ENCODE measurements at places on chromosomes 16 and 17.

DNA sequence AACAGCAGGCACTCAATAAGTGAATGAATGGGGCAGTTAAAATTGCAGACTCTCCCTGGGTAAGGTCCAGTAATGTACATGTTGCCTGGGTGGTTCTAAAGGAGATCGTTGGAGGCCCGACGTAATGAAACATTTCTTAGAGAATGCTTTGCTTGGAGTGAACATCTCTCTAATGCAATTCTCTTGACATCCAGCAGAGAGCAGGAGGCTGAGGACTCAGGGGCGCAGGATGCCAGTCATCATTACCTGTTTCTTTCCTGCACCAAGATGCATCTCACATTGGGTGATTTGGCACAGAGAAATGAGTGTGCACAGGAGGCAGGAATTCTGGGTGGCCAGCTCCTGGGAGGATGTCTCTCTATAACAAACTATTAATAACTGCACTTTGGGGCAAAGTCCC lies 130.3 kb upstream of the RBBP6 start:
- DNase-seq = no peak

GRCh38 chr17:30808785-30809286 lies 15.7 kb downstream of the CRLF3 start:
- peak; percentile 78 for DNase-seq

DNA sequence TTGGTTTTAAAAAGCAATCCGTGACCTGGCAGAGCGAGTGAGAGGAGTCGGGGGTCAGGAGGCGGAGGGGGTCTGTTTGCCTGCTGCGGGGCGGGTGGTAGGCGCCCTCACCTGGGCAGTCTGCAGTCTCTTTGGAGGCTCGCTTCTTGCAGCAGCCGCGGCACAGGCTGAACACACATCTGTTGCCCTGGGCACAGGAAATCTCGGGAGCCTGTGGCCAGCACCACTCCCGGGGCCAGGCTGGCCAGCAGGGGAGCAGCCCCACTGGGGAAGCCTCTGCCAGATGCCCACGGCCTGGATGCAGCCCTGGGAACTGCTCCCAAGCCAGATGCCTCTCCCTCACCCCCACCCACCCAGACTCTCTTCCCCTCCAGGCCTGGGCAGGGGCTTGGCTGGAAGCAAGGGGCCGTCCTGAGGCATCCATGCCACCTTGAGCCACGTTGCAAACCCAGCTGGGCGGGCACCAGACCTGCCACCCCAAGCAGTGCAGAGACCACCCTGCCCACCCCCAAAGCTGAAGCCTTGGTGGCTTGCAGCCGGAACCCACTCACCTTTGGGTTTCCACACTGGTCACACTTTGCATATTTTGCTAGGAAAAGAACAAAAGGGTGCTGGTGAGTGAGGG lies 6.6 kb downstream of the GPS1 start:
- DNase-seq = no peak

DNA sequence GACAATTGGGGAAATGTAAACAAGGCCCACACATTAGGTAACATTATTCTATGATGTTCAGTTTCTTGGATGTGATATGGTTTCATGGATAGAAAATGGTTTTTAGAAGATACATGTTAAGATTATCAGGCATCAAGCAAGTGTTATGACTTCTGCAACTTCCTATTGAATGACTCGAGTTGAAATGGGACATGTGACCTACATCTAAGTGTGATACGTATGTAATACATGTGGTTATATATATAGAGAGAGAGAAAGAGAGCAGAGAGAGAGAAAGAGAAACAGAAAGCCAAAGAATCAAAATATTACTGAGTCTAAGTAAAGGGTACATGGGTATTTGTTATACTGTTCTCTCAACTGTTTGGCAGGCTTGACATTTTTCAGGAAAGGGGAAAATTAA lies 1.7 kb downstream of the TMEM170A start:
- DNase-seq = peak; percentile 55

DNA sequence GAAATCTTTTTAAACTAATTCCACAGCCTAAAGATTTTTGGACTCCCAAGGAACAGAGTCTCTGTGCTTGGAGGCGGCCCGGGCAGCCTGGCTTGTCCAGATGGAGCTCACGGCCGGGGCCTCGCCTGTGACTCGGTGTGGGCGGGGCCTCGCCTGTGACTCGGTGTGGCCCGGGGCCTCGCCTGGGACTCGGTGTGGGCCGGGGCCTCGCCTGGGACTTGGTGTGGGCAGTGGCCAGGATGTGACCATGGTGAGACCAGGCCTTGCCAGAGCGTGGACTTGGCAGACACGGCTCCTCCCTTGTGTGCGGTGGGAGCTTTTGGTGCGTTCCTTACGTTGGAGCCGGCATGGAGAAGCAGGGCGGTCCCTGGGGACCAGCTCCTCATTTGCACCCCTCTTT lies 92.3 kb downstream of the METRNL start:
- no peak for DNase-seq

DNA sequence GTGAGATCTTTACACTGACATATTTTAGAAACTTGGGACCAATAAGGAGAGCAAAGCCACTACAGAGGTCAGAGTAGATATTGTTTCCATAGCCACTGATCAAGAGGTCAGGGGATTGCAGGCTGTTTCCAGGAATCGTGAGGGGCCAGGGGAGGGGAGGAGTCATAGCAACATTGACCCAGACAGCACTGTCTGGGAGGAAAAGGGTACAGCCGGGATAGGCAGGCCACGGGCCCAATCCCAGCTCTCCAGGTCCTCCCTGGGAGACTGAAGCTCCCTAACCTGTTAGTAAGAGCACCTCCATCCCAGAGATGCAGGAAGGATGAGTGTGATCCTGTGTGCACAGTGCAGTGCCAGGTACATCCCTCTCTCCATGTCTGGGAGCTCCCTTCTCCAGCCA lies 48.5 kb upstream of the TMEM132E start:
- DNase-seq = no peak

DNA sequence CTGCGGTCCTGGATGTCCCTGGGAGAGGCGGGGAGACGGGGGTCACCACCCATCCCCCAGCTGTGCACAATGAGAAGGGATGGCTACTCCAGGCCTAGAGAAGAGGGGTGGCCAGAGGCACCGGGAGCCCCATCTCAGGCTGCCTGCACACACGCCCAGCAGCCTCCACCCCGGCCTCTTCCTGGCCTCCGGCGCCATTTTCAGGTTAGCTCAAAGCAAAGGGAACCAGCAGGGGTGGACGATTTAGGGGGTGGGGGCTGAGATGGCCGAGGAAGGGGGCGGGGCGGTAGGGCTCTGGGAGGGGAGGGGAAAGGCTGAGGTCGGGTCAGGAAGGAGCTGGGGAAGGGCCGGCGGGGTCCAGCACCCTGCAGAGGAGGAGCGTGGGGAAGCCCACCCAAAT lies 42.8 kb downstream of the SRCIN1 start:
- no peak for DNase-seq

DNA sequence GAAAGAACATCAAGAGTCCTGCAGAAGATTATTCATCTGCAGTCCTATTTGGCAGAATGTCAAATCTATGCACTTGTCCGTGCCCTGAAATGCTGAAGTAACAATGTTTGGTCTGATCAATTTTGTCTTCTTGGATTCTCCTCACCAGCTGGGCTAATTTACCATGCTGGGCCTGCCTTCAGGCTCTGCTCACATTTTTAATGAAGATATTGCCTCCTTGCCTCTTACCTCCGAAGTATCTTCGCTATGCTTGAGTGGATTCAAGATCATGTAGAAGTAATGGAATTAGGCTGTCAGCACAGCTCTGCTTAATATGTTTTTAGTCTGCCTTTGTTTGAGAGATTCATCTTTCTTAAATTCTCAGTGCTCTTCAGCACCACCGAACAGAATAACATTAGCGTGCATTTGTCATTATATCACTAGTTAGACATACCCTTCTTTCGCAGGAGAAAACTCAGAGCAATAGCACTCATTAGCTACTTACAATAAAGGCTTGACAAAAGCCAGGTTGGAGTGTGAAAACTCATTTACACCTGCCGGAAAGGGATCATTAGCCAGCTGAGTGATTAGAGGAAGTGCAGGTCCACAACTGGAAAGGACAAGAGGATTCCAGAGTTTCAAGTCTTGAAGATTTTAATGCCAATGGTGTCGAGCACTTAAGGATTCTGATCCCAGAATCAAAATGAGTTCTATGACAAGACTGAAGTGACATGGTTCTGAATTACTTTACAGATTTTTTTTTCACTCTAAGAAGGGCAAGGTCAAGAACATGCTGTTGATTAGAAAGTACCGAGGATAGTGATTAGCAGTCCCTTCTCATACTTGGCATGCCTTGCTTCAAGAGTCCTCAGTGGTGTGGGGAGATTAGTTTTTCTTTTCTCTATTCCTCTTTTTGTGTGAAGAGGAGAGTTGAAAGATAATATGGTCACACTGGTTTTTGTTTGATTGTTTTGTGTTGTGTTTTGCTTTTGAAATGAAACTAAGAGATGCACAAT lies 405.6 kb upstream of the TOM1L1 start:
- no peak for DNase-seq

DNA sequence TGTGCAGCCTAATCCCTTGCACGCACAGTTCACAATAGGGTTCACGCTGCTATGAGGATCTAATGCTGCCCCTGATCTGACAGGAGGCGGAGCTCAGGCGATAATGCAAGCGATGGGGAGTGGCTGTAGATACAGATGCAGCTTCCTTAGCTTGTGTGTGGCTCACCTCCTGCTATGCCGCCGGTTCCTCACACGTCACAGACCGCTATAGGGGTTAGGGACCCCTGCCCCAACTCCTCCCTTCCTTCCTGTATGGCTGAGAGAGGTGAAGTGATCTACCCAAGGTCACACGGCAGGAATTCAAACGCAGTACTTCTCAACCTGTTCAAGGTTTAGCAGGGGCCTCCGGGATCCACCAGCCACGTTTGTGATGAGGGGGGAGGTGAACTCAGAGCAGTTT lies 13.4 kb upstream of the PLLP start:
- peak; percentile 76 for DNase-seq

DNA sequence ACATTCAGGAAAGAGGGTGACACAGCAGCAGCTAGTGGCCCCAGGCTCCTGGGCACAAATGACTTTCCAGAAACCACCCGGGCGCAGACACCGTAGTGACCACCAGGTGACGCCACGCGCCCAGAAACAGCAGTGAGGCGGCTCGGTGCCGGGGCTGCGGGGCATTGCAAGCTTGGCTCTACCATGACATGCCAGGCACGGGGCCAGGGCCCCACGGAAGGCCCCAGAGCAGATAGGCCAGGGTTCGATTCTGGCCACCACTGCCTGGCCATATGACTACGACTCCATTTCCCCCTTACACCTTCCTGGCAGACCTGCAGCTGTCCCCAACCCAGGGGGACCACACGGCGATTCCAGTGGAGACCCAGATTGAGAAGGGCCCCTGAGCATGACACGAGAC lies 6.7 kb downstream of the RHBDF1 start:
- DNase-seq = peak; percentile 84

- DNase-seq = no peak
Measured at GRCh38 chr16:12303653-12304052, 327.1 kb downstream of the SNX29 start.

DNA sequence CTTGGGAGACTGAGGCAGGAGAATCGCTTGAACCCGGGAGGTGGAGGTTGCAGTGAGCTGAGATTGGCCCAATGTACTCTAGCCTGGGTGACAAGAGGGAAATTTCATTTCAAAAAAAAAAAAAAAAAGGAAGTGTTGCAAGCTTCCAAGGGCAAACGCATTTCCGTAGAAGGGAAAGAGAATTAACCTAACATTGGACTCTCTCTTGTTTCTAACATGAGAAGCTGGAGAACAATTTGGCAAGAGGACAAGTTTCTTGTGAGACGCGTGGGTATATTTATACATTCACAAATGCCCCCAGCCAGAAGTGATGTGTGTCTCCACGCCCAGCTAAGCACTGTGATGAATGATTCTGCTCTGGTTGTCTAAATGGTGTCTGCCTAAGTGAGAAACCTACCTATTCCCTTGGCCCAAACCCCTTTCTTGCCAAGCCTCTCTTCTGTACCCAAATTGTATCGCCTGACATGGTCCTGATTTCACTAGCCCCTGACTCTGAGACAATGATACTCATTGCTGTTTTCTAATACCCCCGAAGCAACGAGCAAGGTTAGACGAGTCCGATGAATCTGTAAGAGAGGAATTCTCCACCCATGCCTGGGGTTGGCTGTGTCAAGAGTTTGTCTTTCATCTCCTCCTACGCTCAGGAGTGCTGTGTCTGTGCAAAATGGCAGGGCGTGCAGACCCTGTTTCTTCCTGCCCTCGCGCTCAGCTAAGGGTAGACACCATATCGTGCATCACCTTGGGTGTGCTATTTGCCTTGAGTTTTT lies 14.2 kb upstream of the ST6GALNAC2 start:
- no peak for DNase-seq

- DNase-seq = no peak
Measured at GRCh38 chr16:56783344-56783743, 53.4 kb downstream of the NUP93 start.

- no peak for DNase-seq
Measured at GRCh38 chr17:17345686-17346427, 42.7 kb downstream of the NT5M start.

DNA sequence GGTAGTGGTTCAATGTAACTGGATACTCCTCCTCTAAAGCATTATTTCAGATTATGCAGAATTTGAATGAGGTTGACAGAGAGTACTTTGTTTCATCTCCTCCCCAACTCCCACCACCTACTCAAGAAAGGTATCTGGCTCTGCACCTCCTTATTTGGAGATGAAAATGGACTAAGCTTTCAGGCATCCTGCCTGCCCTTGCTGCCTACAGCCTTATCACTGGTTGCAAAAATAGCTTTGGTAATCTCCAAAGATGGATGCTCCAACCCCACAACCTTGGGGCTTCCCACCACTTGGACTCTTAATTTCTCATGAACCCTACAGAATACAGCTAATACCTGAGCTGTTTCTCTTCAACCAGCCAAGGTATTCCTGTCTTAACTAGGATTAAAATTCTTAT lies 45.3 kb upstream of the CORO6 start:
- DNase-seq = no peak

DNA sequence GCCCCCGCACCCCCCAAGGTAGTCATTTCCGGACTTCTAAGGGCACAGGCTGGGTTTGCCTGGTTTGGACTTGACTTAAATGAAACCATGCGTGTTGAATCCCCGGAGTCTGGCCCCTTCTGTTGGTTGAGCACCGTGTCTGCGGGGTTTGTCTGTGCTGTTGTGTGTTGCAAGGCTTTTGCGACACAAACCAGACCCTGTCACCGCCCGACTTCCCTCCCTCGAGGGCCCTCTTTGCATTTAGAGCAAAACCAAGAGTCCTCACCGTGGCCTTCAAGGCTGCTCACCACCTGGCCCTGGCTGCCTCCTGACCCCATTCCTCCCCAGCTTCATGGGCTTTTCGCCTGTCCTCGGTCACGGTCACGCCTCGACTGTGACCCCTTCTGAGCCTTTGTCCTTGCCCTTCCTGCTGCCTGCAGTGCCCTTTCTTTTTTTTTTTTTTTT lies 7.4 kb downstream of the CRISPLD2 start:
- DNase-seq = no peak

- no peak for DNase-seq
Measured at GRCh38 chr16:65178151-65178550, 56.3 kb upstream of the CDH11 start.

DNA sequence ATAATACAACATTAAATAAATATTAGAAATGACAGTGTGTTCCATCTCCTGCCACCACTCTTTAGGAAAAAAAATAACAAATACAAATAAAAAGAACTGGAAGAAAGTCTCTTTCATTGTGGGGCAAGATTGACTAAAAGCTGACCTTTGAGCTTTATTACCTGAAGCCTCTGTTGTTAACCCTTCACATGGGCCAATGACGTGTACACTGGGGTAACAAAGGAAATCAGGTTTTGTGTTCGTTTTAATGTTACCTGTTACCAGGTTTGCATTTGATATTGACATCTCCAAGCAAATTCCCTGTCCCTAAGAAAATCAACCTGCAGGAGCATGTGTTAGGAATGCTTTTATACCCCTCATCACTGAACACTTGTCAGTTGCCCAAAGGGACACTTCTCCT lies 39.0 kb downstream of the NLK start:
- no peak for DNase-seq

GRCh38 chr17:42706732-42707131 lies 24.4 kb downstream of the CNTNAP1 start:
- DNase-seq = peak; percentile 66
